ENCODE measurements at places on chromosomes 7 and 10.

- DNase-seq: no peak
These were observed 90.6 kb upstream of the OIT3 start for GRCh38 chr10:72802763-72803505.

- no peak for DNase-seq
These were observed 213.2 kb upstream of the MDFIC start for GRCh38 chr7:114708646-114709045.

DNA sequence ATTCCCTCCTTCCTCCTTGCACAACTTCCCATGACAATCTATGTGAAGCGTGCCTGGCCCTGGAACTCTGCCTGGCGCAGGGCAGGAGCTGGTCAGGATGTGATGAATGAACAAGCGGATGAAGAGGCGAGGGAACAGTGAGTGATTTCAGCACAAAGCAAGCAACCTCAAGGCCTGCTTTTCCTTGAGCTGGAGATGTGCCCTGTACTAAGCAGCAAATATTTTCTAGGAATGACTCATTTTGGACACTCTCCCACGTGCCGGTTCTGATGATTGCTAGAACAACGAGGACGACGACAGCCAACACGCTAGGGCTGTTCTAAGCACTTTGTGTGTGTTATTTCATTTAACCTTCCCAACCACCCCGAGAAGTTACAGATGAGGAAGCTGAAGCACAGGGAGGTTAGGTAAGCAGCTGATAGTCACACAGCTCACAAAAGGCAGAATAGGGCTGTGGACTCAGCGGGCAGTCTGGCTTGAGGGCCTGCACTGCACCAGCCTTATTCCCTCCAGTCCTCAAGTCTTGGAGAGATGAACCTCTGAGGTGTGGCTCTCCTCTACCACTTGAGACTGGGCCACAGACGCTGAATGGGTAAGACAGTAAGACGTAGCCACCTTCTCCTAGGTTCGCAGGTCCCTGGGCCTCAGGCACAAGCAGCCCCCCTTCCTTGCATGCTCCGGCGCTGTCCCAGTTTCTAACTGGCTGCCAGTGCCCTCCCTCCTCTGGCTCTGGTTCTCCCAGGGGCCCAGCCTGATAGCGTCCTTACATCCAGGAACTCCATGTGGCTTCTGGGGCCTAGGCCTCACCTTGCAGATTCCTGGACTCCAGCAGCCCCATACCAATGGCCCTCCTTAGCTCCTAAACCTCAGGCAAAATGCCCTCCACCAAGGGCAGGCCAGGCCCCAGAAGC is 59.0 kb downstream of the YKT6 start:
- DNase-seq: no peak

DNA sequence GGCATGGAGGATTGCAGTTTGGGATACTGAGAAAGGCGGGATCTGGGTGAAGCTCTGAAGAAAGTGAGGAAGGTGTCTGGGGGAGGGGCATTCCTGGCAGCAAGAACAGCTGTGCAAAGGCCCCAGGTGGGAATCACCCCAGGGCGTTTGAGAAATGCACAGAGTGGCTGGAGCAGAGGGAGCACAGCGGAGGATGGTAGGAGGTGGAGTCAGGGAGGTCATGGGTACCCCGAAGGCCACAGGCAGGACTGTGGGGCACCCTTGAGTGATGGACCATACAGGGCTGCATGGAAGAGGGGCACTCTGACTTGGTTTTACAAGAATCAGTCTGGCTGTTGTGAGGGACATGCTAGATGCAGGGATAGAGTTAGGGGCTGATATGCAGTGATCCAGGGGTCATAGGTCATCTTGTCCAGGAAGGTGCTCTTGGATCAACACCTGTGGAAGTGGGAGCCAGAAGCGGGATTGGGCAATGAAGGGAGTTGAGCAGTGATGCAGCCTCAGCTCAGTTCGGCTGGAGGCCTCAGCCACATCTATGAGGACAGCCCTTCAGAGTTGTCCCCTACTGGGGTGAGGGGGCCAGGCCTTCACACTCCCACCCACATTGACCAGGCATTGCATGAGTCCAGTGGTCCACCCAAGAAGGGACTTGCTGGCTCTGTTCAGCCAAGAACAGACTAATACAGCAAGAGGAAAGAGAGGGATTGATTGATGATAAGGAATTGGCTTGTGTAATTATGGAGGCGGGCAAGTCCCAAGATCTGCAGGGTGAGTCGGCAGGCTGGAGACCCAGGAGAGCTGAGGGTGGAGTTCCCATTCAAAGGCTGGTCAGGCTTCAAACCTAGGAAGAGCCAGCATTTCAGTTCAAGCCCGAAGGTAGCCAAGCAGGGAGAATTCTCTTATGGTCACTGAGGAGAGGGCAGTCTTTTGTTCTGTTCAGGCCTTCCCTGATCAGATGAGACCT is 48.7 kb downstream of the TSPAN15 start:
- no peak for DNase-seq

- peak; percentile 51 for DNase-seq
These were observed 7.4 kb upstream of the MICALL2 start for GRCh38 chr7:1466524-1467271.

DNA sequence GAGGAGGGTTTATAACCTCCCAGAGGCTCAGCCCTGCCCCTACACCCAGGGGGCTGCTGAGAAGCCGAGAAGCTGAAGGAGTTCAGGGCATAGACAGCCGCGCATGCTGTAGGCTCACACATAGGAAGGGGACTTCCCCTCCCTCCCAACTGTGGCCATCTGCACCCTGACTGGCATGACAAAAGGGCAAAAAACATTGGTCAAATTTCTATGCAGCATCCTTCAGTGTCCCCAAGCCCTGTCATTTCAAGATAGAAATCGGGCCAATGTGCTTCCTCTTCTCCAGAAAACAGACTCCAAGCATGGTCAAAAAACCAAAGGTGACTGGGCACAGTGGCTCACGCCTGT is 55.9 kb upstream of the MYL10 start:
- DNase-seq: no peak

DNA sequence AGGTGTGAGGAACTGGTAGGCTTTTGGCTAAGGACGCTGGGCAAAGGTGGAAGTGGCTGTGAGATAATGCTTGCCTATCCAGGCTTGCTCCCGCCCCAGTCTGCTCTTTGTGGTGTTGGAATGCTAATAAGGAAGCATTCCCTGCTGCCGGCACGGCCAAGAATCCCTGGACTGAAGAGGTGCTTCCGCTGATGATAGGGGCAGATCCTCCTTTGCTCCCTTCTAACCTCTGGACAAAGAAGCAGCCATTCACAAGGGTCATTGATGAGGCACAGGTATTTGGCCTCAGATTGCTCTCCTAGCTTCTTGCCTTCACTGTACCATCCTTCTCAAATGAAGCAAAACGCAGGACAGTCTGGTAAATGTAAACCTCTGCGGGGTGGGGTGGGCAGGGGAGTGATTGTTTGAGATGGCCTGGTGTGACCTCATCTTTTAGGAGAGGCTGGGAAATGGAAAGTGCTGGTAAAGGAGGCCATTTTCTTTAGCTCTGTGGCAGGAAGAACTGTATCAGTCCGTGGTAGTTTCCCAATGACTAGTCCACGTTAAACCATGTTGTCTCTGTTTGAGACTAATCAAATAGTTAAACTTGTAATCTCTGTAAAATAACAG is 1.7 kb downstream of the PGAM1 start:
- DNase-seq: no peak

GRCh38 chr7:156680281-156680680 is 39.7 kb downstream of the RNF32 start:
- no peak for DNase-seq

All from A549 (cell line).